ENCODE measurements at places on chromosomes 1 and 21. TPM values are rescaled to one million over a fixed set of nuclear protein-coding genes. Genes with fewer than 3 reads are reported as not detected.

The LRRC38 gene
- total RNA-seq, result not detected

The CD5L gene
- total RNA-seq, result not detected

The PGLYRP4 gene
- 0.13 TPM for total RNA-seq

The SPAG17 gene
- 0.63 TPM for total RNA-seq

The TRNP1 gene
- 2.3 TPM for total RNA-seq

The ZNF695 gene
- 10.9 TPM for total RNA-seq

The TFF2 gene
- total RNA-seq, result not detected

The GPR3 gene
- total RNA-seq, result 11.0 TPM

The POMGNT1 gene
- 57.9 TPM for total RNA-seq

The BACE2 gene
- total RNA-seq, result 0.07 TPM

The TSPEAR gene
- not detected for total RNA-seq

The PDC gene
- not detected for total RNA-seq

The RAP1GAP gene
- total RNA-seq, result 30.2 TPM

The ANKRD45 gene
- total RNA-seq, result not detected

Measured in K562 (cell line).